ENCODE measurements at places on chromosomes 7 and 10.

GRCh38 chr7:12581897-12582296, 11.4 kb downstream of the SCIN start:
- DNase-seq, result no peak

DNA sequence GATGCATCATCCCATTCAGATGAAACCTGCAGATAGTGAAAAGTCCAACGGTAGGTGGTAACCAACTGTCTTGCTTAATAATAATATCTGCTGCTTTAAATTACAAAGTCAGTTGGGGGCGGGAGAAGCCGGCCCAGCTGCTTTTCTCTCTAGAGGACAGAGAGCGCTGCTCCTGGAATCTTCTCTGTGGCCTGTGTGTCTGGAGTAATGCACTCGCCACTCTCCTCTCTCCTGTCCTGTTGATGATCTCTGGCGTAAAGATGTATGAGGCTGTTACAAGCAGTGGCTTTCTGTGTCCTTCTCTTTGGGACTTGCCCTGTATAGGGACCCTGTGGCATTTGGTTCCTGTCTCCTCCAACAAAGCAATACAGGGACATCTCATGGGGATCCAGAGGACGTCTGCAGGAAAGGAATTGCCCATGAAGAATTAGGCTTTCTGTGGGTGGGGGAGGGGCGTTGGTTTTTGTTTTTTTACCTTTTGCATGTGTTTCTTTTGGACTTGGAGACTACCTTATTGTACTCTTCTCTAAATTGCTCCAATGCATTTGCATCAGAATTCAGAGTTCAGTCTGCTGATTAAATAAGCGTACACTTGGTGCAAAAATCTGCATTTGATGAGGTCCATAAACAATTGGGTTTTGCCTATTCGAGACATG, 231.6 kb downstream of the CELF2 start:
- DNase-seq, result no peak

GRCh38 chr7:3244241-3244814, 56.7 kb upstream of the SDK1 start:
- no peak for DNase-seq

DNA sequence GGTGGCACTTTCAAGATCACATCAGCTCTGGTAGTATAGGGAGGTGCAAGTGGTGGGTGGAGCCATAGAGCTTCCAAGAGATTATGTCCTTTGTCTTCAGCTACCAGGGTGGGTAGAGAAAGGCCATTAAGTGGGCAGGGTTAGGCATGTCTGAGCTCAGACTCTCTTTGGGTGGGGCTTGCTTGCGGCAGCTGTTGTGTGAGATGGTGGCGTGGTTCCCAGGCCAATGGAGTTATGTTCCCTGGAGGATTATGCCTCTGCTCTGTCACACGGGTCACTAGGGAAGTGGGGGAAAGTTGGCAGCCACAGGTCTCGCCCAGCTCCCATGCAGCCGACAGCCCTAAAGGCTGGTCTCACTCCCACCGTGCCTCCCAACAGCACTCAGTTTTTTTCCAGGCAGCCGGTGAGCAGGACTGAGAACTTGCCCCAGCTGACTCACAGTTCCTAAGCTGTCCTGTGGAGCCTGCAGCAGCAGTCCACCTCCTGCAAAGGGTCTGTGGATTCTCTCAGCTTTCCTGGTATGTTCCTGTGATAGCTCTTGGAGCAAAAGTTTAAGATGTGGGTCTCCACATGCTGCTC, 459.0 kb downstream of the SH2D4B start:
- DNase-seq, result no peak

- no peak for DNase-seq
Measured at GRCh38 chr10:124175701-124176348, 82.4 kb upstream of the CHST15 start.

- no peak for DNase-seq
Measured at GRCh38 chr7:24587853-24588252, 14.6 kb downstream of the PALS2 start.

Data from mesothelial cell of epicardium (in vitro differentiated cells).